Stimulated activated CD8-positive, alpha-beta memory T cell treated with anti-CD3 and anti-CD28 coated beads, Interleukin-4, amount 100 ng/mL, for 4 hours (primary cell): ENCODE measurements at places on chromosomes 7 and 10.

- DNase-seq = no peak
Observed at GRCh38 chr10:28975891-28976531, 298.7 kb downstream of the BAMBI start.

DNA sequence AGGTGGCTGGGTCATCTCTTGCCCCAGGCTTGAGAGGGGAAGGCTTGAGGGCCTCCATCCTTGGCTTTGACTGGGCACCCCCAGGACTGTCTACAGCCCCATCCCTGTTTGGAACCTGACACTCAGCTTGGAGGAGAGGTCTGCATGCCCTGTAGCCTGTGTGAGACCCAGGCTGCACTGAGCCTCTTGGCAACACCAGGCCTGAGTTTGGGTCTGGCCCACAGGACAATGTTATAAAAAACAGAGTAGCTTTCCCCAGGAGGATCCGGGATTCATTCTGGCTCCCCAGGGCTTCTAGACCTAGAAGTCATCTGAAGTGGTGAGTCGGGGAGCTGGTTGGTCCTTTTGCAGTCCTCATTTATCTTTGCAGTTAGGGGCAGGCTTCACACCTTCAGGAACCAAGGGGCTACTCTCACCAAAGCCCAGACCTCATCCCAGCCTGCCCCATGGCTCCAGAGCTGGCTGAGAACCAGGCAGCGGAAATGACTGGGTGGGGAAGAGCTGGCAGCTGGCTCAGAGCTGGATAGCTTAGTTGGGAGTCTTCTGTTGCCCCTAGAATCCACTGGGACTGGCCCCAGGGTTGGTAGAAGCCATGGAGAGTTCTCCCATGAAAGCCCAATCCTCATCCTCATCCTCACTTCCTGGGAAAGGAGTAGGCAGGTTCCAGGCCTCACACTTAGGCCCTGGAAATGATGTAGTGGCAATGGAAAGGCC, 68.8 kb downstream of the ADCYAP1R1 start:
- DNase-seq = no peak

GRCh38 chr7:55473932-55474331, 98.4 kb downstream of the VOPP1 start:
- no peak for DNase-seq

DNA sequence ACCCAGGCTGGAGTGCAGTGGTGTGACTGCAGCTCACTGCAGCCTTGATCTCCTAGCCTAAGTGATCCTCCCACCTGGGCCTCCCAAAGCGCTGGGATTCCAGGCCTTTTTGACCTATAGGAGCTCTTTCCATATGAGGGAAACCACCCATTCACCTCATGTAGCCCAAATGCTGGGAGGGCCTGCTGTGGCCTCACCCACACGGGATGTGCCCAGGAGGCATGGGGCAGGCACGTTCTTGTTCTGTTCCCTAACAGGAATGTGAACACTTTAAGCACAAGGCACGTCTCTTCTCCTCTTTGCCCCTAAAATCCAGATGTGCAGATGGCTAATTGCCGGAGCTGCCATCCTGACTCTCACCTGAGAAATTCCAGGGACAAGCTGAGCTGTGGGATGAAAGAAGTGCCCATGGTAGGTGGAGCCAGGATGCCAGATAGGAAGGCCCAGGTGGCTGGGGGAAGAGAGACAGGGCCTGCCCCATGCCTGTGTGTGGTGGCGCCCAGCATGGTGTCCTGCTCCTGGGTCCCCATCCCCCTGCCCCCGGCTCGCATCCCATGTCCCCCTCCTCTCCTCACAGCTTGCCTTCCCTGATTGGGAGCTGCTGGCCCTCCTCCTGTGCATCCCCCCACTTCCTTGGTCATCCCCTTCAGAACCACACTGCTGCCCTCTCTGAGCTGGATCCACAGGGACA, 17.3 kb downstream of the CAMK2B start:
- no peak for DNase-seq

GRCh38 chr7:20744954-20745446, 41.7 kb downstream of the SP8 start:
- DNase-seq = no peak
